ENCODE measurements at places on chromosomes 13 and 19. TPM values are rescaled to one million over a fixed set of nuclear protein-coding genes. Genes with fewer than 3 reads are reported as not detected.
A peak's percentile ranks its signal among the peaks of the same experiment; 100 is the strongest.

The KCTD4 gene
- 3.5 TPM for total RNA-seq

The FXYD3 gene
- 765 TPM for total RNA-seq

The TMEM59L gene
- 1.4 TPM for total RNA-seq

The DACH1 gene
- total RNA-seq = 2.5 TPM

The PABPC3 gene
- total RNA-seq = 0.15 TPM

The SPTBN4 gene
- total RNA-seq = 0.52 TPM

The AKT2 gene
- total RNA-seq = 81.4 TPM

The TNNI3 gene
- 2.6 TPM for total RNA-seq

The HSPB6 gene
- 4.3 TPM for total RNA-seq

DNA sequence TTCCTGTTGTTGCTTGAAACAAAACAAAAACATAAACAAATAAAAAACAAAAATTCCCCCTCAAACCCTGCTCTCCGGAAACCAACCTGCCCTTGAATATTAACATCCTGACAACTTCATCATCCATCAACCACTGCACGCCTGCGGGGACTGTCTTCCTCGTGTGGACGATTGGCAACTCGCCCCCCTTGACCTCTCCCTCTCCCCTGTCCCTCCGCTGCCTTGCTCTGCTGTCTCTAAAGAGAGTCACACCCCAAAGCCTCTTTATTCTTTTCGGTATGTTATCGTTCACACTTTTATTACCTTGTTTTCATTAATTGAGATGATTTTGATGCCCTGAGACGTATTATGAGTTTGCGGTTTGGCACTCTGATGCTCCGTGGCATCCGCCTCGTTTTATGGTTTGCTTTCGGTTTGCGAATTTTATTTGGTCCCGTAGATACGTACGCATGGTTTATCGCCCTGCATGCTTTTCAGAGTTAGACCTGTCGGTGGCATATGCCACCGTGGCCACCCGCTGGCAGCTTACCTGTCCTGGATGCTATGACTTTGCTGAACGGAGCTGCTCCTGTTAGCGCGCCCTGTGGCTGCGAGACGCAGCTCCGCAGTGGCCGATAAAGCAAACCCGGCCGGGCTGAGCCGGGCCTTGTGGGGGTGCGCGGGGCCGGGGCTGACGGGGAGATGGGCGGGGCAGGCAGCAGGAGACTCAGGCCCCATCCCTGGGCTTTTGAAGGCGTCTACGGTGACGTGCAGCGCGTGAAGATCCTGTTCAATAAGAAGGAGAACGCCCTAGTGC, 10.6 kb downstream of the PTBP1 start:
- peaks cover 94% of the 10 kb centered on the region for H3K36me3 ChIP-seq
- no peak for DNase-seq
- H3K27me3 ChIP-seq = no peaks in the 10 kb centered on the region

DNA sequence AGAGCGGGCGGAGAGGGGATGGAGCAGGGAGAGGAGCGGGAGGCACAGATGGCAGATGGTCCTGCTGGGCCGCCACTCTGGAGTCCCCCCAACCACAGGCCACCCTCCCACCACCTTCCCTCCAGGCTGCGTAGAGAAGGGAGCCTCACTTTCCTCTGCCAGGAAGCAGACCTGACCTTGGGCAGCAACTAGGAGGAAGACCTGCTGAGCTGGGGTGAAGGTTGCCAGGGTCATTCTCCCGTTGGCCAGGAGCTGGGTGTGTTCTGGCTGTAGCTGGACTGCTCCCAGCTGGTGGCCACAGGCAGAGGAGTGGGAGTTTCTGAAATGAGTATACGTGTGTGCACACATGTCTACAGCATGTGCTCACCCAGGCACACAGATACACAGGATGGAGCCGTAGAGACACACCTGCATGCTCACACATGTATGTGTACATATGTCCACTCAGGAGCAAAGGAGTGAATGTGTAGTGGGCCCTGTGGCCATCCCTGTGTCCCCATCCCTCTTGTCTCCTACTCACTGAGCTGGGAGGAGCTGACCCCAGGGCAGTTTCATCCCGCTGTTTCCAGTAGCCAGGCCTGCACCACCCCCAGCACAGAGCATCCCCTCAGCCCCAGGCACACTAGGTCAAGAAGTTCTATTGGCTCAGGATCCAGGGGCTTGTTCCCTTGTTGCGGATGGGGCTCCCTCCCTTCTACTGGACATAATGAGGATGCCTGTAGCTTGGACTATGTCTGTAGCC, 53.0 kb downstream of the CHST8 start:
- H3K4me3 ChIP-seq = no peak overlapping the region
- no peaks in the 10 kb centered on the region for H3K4me1 ChIP-seq
- no peak overlapping the region for H3K27ac ChIP-seq
- no peaks in the 10 kb centered on the region for H3K36me3 ChIP-seq
- no peak for DNase-seq

- H3K36me3 ChIP-seq = no peaks in the 10 kb centered on the region
- no peaks in the 10 kb centered on the region for H3K4me1 ChIP-seq
- H3K27ac ChIP-seq = no peak overlapping the region
- no peak overlapping the region for H3K4me3 ChIP-seq
These were observed 10.1 kb upstream of the GTF2F1 start for GRCh38 chr19:6402837-6403608.

- peaks cover 13% of the 10 kb centered on the region for H3K27me3 ChIP-seq
- DNase-seq = no peak
- peaks cover 1% of the 10 kb centered on the region for H3K4me1 ChIP-seq
- H3K36me3 ChIP-seq = no peaks in the 10 kb centered on the region
- no peak overlapping the region for H3K27ac ChIP-seq
These were observed 10.1 kb downstream of the SSC5D start for GRCh38 chr19:55498246-55498840.

DNA sequence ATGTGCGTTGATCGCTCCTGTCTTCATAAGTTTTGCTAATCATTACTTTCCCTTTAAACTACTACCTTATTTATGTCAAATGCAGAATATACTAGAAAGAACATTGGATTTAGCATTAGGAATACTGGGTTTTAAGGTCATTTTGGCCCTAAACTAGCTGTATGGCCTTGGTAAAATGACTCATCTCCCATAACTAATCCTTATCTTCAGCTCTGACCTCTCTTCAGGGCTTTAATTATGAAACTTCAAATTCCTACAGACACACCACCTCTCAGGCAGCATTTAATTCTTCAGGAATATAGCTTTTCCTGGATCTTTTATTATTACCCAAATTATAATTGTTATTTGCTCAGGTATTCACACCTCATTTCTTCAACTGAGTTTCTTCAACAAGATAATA, 121.2 kb downstream of the STARD13 start:
- H3K4me1 ChIP-seq = peaks cover 6% of the 10 kb centered on the region
- DNase-seq = no peak
- H3K4me3 ChIP-seq = no peak overlapping the region
- no peak overlapping the region for H3K27ac ChIP-seq

GRCh38 chr19:17296976-17297375, 6.2 kb downstream of the ABHD8 start:
- peaks cover 16% of the 10 kb centered on the region for H3K4me1 ChIP-seq
- H3K36me3 ChIP-seq = peaks cover 6% of the 10 kb centered on the region
- no peak for DNase-seq
- no peak overlapping the region for H3K27ac ChIP-seq

DNA sequence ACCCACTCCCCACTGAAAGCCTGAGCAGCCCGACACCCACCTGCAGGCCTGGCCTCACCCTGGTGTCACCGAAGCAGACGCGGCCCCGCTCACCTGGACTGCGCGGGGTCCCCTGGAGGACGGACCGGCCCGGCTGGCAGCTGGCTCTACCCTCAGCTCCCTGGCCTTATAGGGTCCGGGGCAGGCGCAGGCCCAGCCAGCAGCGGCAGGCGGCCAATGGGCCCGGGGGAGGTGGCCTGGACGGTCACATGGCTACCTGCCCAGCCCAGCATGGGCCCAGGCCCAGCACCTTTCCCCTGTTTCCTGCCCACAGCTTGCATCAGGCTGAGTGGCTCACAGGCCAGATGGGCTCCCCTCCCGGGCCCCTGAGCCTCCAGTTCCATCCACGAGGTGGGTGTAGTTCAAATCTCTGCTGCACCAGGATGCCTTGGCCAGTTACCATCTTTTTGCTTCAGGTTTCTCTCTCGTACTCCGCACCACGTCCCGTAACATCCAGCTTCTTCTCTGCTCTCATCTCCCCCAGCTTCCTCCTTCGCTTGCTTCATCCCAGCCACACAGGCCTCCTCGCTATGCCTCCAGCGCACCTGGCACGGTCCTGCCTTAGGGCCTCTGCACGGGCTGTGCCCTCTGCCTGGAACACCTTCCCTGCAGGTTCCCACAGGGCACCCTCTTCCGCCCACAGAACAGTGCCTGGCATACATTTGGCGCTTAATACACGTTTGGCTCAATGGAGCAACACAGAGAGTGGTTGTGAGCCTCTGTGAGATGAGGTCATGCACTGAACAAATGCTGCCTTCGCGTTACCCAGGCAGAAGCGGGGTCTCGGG, at the start of gene PLIN4:
TSS of gene PLIN4 (minus strand) at position 142 of the 827 bp plus-strand sequence. CDS start 214 bp downstream, outside the sequence.
- H3K4me3 ChIP-seq = no peak within 1 kb of the TSS
- DNase-seq = no peak
- no peaks in the 10 kb centered on the region for H3K36me3 ChIP-seq
- peaks cover 14% of the 10 kb centered on the region for H3K4me1 ChIP-seq
- H3K27me3 ChIP-seq = peaks cover 7% of the 10 kb centered on the region
- no peak within 1 kb of the TSS for H3K27ac ChIP-seq

GRCh38 chr13:110206185-110206584, 100.8 kb downstream of the COL4A1 start:
- H3K27me3 ChIP-seq = no peaks in the 10 kb centered on the region
- no peak overlapping the region for H3K4me3 ChIP-seq
- H3K27ac ChIP-seq = no peak overlapping the region
- H3K36me3 ChIP-seq = peaks cover 32% of the 10 kb centered on the region

- peaks cover 5% of the 10 kb centered on the region for H3K4me1 ChIP-seq
- H3K27me3 ChIP-seq = no peaks in the 10 kb centered on the region
- H3K36me3 ChIP-seq = no peaks in the 10 kb centered on the region
- no peak overlapping the region for H3K4me3 ChIP-seq
- H3K27ac ChIP-seq = no peak overlapping the region
These were observed 127.5 kb downstream of the FREM2 start for GRCh38 chr13:38814331-38814730.

GRCh38 chr13:39322836-39323585, 280.0 kb downstream of the LHFPL6 start:
- no peaks in the 10 kb centered on the region for H3K27me3 ChIP-seq
- no peak for DNase-seq
- no peaks in the 10 kb centered on the region for H3K36me3 ChIP-seq
- H3K4me1 ChIP-seq = no peaks in the 10 kb centered on the region
- H3K4me3 ChIP-seq = no peak overlapping the region
- no peak overlapping the region for H3K27ac ChIP-seq

- no peak for DNase-seq
- no peaks in the 10 kb centered on the region for H3K4me1 ChIP-seq
- no peaks in the 10 kb centered on the region for H3K27me3 ChIP-seq
- H3K4me3 ChIP-seq = no peak overlapping the region
- no peaks in the 10 kb centered on the region for H3K36me3 ChIP-seq
These were observed 31.3 kb upstream of the FOXO1 start for GRCh38 chr13:40697711-40698110.

DNA sequence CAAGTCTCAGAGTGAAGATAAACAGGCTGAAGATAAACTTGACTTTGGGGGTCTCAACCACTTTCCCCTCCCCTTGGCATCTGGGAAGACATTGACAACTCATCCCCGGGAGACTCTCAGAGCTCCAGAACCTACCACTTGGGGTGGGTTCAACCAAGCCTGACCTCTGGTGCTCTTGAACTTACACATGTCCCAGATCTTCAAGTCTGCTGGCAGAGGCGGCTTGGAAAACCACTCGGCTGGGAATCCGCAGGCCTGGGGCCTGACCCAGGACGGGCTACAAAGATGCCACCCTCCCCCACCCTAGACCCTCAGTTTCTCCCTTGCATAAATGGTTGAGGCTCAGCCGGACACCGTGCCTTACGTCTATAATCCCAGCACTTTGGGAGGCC, 512 bp downstream of the LRRC8E start:
- H3K4me3 ChIP-seq = peak overlapping the region; percentile 57
- DNase-seq = no peak
- H3K4me1 ChIP-seq = peaks cover 17% of the 10 kb centered on the region
- H3K36me3 ChIP-seq = no peaks in the 10 kb centered on the region

DNA sequence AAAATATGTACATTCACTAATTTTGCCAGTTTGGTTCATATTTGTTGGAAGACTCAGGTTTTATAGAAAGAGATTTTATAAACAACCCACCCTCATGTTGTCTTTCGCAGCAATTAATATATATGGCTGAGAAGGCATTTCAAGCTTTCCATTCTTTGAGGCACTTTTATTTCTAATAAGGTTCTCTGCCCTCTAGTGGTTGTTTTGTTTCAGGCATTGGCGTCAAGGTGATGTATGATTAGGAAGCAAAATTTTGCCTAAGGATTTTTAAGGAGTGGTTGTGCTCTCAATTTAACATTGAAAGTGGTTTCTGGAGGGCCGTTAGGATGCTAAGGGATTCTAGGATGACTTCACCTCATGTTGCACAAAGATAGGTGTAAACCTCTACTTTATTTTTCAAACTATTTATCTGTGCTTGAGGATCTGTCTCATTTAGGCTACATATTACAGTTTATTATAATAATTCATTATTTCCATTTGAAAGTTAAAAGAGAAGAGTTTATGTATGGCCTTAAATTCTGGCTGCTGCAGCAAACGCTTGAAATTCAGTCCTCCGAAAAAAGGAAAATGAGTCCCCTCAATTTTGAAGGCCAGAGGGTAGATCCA, 35.9 kb downstream of the OXGR1 start:
- H3K27ac ChIP-seq = no peak overlapping the region
- H3K4me1 ChIP-seq = no peaks in the 10 kb centered on the region
- no peak for DNase-seq
- no peaks in the 10 kb centered on the region for H3K36me3 ChIP-seq
- no peaks in the 10 kb centered on the region for H3K27me3 ChIP-seq

DNA sequence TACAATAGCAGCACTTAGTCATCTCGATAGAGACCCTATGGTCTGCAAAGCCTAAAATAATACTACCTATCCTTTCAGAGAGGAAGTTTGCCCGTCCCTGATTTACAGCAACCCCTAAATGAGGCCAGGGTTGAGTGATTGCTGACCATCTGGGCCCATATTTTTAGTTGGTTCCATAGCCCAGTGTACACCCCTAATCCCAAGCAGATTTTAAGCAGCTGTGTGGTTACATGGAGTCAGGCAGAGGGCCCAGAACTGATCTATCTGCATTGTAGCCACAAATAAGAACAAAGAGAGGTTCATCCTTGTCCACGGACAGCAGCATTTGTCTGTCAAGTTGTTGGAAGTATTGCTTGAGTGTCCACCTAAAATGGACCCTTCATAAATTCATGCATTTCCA, 148.2 kb downstream of the DCT start:
- DNase-seq = no peak
- H3K27me3 ChIP-seq = no peaks in the 10 kb centered on the region
- no peaks in the 10 kb centered on the region for H3K36me3 ChIP-seq
- no peak overlapping the region for H3K27ac ChIP-seq
- no peak overlapping the region for H3K4me3 ChIP-seq
- H3K4me1 ChIP-seq = peaks cover 12% of the 10 kb centered on the region

GRCh38 chr13:113527272-113527958, 36.9 kb upstream of the DCUN1D2 start:
- no peaks in the 10 kb centered on the region for H3K4me1 ChIP-seq
- H3K27ac ChIP-seq = no peak overlapping the region
- no peaks in the 10 kb centered on the region for H3K27me3 ChIP-seq
- DNase-seq = no peak
- H3K36me3 ChIP-seq = peaks cover 47% of the 10 kb centered on the region
